ENCODE measurements at places on chromosomes 1 and 21.

GRCh38 chr1:3716351-3716750 lies 35.9 kb upstream of the CCDC27 start:
- no peak for DNase-seq

- no peak for DNase-seq
These were observed 121.9 kb upstream of the IVNS1ABP start for GRCh38 chr1:185438936-185439335.

- no peak for DNase-seq
These were observed 17.0 kb upstream of the SLC2A1 start for GRCh38 chr1:42975561-42976225.

- no peak for DNase-seq
These were observed 2.7 kb upstream of the CNN3 start for GRCh38 chr1:94929351-94930217.

- no peak for DNase-seq
These were observed 2.4 kb downstream of the TUT4 start for GRCh38 chr1:52550447-52550846.

DNA sequence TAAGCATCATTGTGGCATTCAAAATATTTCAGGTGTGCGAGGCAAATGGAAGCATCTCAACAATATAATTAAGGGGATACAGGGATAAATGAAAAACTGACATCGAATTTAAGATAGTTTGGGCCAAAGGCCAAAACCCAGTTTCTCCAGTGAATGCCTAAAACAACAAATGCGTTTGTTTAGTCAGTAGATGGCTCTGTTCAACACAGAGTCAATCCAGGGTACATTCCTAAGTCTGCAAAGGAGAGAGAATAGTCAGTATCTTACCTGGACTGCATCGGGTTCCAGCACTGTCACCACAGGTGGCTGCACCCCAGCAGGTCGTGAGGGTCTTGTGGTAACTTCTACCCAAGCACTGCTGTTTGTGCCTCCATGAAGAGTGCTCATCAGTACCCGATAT lies 321.1 kb downstream of the KCTD3 start:
- DNase-seq = no peak

- DNase-seq = no peak
These were observed 17.5 kb downstream of the TRPM2 start for GRCh38 chr21:44370786-44371410.

DNA sequence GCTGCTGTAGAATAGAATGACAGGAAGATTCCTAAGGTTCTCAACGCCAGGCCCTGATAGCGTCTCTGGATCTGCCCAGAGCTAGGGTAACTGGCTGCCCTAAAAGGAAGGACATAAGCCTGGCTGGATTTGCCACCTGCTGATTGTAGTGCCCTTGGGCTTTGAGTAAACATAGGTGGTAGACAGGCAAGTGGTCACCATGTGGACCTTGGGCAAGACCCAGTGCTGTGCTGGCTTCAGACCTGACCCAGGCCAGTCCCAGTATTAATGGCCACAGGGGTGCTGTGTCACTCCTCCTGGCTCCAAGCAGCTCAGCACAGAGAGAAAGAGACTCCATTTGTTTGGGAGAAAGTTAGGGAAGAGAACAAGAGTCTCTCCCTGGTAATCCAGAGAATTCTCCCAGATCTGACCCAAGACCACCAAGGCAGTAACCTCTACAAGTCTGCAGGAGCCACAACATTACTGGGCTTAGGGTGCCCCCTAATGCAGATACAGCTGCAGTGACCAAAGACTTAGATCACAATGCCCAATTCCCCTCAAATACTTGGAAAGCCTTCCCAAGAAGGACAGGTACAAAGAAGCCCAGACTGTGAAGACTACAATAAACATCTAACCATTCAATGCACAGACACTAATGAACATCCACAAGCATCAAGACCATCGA lies 44.5 kb downstream of the PHTF1 start:
- no peak for DNase-seq

Measured in activated CD4-positive, CD25-positive, alpha-beta regulatory T cell (primary cell).